ENCODE measurements at places on chromosomes 4 and X. TPM values are rescaled to one million over a fixed set of nuclear protein-coding genes. Genes with fewer than 3 reads are reported as not detected.

The GNRHR gene
- total RNA-seq, result not detected

The BTK gene
- 0.14 TPM for total RNA-seq

The ENPEP gene
- total RNA-seq, result 6.0 TPM

The MAGEA10 gene
- total RNA-seq, result not detected

The APOO gene
- 40.8 TPM for total RNA-seq

The FMR1NB gene
- not detected for total RNA-seq

The ABLIM2 gene
- not detected for total RNA-seq
